ENCODE measurements at places on chromosomes 1 and 21.

- DNase-seq, result no peak
Observed at GRCh38 chr1:212964102-212964501, 13.8 kb downstream of the VASH2 start.

DNA sequence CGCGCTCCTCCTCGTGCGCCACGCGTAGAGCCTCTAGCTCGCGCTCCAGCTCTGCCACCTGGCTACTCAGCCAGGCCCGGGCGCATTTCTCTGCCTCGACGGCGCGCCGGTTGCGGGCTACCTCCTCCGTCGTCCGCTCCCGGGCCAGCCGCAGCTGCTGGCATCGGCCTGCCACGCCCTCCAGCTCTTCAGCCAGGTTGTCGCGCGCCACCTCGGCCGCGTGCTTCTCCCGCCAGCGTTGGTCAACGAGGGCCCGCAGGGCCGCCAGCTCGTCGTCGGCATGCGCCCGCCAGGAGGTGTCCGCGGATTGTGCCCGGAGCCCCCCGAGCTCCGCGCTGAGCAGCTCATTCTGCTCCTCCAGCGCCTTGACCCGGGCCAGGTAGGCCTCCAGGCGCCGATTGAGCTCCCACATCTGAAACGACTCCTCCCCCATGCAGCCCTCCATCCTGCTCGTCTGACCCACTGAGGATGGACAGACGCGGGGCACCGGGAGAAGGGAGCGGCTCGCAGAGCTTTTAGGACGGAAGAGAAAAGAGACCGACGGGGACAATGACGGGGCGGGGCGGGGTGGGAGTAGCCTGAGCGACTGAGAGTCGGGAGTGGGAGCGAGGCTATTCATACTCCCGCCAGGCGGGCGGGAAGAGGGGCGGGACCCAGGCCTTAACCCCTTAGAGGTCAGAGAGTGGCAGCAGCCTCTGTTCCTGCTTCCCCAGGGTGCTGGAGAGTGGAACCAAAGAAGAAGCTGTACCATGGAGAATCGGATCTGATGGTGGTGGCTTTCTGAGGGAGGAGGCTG is at the start of gene NES:
Gene NES (minus strand): TSS at position 588 of the 796 bp plus-strand sequence. CDS start 143 bp downstream, at position 445.
- DNase-seq, result peak; percentile 40

DNA sequence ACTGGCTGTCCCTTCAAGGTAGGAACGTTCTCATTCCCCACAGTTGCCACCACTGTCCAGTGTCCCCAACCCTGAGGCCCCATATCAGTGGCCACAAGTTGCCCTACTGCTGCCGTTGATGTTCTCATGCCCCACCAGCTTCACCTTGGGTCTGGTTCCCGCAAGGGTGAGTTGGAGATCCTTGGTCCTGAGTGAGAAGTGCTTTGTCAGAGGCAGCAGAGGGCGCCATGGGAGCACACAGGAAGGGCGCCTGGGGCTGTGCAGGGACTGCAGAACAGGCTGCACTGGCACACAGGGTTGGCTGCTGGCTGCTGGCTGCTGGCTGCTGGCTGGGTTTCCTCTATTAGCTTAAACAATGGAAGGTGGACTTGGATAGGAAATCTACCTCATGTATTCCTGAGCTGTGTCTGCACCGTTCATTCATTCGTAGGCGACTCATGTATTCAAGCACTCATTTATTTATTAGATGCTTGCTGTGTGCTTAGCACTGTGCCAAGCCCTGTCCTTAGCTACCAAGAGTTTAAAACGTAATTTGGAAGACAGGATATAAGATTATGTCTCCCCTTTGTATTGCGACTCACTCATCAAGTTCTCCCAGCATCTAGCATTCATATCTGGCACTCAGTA is 2.1 kb upstream of the S100A9 start:
- peak; percentile 37 for DNase-seq

DNA sequence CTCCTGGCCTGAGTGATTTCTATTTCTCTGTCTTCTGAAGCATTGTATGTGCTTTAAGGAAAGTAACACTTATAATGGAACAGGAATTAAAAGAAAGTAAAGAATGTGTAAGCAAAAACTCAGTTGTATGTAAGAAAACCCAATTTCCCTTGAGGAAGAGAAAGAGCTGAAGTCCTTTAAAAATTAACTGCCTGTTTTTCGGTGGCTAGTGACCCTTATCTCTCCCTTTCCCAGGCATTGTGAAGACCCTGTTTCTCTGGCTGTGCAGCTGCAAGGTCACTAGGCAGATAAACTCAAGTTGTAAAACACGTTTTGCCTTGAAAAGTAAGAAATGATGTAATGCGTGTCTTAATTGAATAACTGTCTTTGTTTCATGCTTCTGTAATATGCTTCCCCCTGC is 8.5 kb downstream of the MYOM3 start:
- DNase-seq, result no peak

GRCh38 chr1:201487742-201488141 is 18.8 kb upstream of the PHLDA3 start:
- no peak for DNase-seq

DNA sequence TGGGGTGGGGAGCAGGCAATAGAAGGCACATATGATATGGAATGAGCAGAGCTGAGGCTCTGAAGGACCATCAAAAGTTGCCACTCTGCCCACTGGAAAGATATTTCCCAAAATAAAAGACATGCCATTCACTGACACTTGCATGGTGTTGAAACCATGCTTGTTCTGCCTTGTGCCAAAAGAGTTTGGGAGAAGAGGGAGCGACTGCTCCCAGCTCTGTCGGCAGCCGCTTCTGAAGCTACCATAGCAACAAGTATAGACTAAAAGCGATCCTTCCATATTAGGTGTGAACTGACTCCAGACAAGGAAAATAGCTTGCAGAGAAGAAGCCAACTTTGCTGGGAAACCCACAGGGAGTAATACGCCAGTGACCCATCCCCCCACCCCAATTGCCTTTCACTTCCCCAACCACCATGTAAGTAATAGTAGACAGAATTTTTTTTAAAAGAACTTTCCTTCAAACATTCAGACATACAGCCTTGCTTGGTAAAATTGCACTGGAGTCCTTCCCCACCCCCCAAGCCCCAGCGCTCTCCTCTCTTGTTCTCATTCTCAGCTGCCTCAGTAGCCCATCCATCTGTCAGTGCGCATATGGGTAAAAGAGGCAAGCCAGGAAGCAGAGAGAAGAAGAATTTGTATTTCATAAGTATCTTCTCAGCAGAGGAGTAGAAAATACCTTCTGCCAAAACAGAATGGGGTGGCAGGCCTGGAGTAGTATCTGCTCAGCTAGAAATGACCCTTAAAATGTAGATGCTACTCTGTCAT is 263.7 kb downstream of the OMA1 start:
- no peak for DNase-seq

DNA sequence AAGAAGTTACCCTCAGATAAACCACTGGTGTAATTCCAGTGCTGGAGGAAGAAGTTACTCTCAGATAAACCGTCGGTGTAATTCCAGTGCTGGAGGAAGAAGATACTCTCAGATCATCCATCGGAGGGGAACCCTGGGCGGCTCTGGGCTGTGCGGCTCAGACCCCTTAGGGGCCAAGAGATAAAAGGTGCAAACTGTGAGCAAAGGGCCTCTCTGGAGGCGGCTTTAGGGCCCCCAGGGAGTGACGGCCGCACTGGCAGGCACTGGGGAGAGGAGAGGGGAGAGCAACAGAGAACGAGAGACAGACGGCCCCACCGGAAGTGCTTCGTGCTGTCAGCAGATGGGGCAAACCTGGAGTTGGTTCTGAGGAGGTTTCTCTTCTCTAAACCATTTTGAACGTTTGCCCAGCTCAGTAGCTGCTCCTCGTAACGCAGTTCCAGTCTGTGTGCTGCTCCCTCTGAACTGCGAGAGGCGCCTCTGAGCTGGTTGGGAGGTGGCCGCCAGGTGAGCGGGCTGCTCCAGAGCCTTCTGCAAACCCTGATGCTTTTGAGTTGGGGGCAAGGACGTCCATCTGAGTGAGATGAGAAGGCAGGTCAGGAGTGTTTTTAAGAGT is 62.6 kb upstream of the COL6A1 start:
- DNase-seq, result no peak

DNA sequence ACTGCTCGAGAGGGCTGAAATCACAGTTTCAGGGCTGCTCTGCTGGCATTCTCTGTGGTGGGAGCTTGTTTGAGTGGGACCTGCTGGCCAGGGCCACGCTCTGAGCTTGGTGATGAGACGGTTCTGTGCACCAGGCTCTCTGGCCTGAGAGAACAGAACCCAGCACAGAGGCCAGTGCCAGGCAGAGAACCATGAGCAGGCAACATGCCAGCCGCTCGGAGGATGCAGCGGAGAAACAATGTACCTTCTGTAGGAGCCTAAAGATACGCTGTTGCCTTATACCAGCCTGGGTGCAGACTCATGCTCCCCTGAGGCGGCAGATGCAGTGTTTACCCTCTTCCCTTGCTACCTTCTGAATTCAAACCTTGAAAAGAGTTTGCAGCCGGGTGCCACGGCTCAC is 10.0 kb downstream of the C2CD2 start:
- DNase-seq, result no peak

- peak; percentile 57 for DNase-seq
Observed at GRCh38 chr1:57142999-57143398, 177.2 kb upstream of the C8B start.

GRCh38 chr1:80023358-80023757 is 1016.8 kb upstream of the ADGRL4 start:
- DNase-seq, result peak; percentile 49

DNA sequence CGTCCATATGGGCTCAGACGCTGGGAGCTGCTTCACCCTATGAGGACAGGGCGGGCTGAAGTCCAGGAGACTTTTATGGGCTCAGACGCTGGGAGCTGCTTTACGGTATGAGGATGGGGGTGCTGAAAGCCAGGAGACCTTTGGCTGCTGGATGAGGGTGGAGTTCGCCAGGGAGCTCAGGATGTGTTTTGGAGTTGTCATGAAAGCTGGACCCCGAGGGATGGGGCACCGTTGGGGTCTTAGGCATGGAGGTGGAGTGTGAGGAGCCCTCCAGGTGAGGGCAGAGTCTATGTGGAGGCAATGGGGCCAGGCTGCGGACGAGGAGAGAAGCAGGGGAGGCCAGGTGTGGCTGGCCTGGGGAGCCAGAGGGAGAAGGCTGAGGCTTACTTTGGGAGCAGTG is 27.5 kb downstream of the TRPM2 start:
- DNase-seq, result no peak

- no peak for DNase-seq
Observed at GRCh38 chr1:226813671-226814591, 56.5 kb upstream of the PSEN2 start.

DNA sequence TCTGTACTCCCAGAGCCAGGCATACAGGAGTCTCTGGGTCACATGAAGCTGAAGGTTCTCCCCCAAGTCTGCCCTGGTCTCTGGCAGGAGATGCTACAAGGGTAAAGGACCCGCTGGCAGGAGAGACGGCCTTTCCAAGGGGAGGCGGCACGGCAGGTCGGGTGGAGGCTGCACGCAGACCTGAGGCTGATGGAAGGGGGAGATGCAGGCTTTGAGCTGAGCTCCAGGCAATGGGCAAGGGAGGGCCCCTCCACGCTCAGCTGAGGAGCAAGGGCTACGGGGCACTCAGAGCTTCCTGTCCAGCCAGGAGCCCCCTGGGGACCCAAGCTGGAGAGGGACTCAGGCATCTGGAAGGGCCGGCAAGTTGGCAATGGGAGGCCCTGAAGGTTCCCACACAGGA is 50.3 kb downstream of the MEGF6 start:
- no peak for DNase-seq

DNA sequence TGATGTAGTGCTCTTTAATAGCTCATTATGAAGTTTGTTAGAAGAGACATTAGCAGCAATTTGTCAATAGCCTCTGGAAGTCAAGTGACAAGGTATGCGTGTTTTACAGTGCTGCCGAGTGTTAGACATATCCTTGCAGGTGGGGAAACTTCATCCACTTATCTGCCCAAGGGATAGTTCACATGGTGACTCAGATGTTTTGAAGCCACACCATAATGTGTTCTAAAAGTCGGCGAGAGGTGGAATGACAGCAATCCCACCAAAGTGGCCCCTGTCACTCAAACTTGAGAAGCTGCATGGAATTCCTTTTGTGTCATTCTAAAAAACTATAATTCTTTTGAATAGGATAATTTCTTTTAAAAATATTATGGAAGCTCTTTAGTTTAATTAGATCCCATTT is 98.1 kb downstream of the RUNX1 start:
- DNase-seq, result no peak

DNA sequence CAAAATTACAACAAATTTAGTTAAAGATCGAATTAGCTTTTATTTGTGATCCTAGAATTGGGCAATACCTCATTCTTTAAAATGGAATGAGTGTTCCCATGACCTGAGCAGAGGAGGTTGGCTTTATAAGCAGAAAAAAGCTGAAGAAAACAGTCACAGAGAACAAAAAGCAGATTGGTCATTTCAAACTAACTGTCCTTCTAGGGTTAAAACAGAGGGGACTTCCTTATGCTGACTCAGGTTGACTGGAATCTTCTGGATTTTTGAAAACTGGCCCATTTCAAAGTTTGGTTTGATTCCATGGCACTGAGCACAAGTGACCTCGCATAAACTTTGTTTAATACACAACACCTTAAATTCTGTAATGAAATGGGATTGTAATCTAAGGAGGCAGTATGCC is 17.6 kb downstream of the NFASC start:
- DNase-seq, result peak; percentile 62

- DNase-seq, result no peak
Observed at GRCh38 chr1:114345930-114346479, 165.0 kb downstream of the TRIM33 start.

DNA sequence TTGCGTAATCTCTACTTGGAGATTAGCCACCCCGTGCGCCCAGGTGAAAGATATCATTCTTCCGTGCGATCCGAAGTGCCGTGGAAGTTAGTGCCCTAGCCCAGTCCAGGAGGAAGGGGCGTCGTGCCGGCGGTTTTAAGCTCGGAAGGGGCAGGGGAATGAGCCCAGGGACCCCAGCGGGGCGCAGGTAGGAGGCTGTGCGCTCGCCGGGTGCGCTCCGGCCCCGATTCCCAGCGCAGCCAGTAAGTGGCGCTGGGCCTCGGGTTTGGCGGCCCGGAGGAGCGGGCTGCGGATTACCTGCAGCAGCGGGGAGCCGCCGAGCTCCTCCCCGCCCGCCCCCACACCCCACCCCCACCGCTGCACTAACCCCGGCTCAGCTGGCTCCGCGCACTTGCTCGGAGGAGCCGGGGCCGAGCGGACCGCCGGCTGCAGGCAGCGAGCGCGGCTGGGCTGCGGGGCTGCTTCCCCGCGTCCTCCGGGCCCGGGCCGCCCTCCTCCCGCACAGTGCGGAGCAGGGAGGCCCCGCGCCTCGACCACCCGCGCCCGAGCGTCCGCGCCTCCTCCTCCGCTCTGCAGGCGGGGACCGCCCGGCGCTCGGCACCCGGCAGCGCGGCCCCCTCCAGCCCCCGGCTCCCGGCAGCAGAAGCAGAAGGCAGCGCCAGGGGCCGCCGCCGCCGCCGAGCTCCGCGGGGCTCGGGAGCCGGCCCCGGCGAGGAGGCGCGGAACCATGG is at the start of gene RYR2:
Gene RYR2 (plus strand): TSS at position 390 of the 731 bp plus-strand sequence. CDS start 338 bp downstream, at position 728.
- DNase-seq, result no peak

Measured in fibroblast of upper back skin (primary cell).